ENCODE measurements at places on chromosomes 7 and 10.

DNA sequence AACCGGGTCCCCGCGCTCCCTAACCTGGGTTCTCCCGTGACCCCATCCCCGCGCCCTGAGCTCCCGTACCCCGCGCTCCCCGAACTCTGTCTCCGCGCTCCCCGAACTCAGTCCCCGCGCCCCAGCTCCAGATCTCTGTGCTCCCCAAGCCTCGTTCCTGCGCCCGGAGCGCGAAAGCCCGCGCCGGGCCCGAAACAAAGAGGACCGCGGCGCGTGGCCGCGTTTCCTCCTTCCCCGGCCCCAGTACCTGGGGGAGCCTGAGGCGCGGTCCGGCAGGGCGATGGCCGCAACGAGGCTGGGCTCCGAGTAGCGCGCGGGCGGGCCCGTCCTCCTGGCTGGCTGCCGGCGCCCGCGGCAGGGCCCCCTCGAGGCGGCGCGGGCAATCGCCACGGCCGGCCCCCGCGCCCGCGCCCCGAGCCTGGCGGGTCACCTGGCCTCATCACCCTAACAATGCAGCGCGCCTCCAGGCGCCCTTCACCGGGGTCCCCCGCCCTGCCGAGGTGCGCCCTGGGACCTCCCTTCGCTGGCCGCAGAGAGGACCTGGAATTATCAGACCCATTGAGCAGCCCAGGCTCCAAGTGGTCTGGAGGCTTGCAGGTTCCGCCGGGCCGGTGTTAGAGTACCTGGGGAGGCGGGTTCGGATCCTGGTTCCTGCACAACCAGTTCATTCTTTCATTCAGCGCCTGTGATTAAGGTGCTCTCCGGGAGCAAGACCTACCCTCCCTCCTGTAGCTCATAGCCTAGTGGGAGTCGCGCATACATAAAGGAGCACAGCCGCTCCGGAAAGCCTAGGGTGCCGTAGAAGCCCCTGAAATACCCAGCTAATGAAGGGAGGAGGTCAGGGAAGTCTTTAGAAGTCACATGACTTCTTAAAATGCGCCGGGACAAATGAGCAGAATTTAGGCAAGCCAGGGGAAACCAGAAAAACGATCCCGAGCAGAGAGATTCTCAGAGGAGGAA, at the start of gene TNS3:
Gene TNS3, minus strand, starts transcription at position 308 of the 960 bp plus-strand sequence. CDS start 142,475 bp downstream, outside the sequence.
- no peak for DNase-seq

- no peak for DNase-seq
Measured at GRCh38 chr7:65390588-65390987, 16.9 kb downstream of the ZNF92 start.

DNA sequence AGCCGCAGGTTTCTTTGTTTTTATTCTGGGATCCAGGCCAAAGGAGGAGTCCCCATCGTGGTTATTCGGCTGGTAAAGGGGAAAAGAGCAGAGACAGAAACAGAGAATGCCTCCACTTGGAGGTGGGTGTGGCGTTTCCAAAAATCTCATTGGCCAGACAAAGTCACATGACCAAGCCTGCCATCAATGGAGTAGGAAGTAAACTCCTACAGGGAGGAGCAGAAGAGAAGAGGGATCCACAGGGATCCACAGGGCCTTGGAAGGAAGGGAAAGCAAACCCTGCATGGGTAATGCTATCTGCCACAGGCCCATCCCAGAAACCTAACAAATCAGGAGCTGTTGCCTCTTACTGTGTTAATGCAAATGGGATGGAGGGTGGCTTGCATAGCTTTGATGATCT, 425.7 kb upstream of the GALNT17 start:
- DNase-seq = no peak

GRCh38 chr7:17370901-17371585, 72.6 kb downstream of the AHR start:
- DNase-seq = no peak

GRCh38 chr7:50339990-50340500, 35.5 kb downstream of the IKZF1 start:
- peak; percentile 78 for DNase-seq

GRCh38 chr10:95837356-95837776, 70.4 kb upstream of the CC2D2B start:
- DNase-seq = no peak

GRCh38 chr7:75650681-75651080, 88.1 kb downstream of the HIP1 start:
- DNase-seq = no peak

- DNase-seq = no peak
Measured at GRCh38 chr10:60281792-60282353, 107.8 kb downstream of the ANK3 start.

DNA sequence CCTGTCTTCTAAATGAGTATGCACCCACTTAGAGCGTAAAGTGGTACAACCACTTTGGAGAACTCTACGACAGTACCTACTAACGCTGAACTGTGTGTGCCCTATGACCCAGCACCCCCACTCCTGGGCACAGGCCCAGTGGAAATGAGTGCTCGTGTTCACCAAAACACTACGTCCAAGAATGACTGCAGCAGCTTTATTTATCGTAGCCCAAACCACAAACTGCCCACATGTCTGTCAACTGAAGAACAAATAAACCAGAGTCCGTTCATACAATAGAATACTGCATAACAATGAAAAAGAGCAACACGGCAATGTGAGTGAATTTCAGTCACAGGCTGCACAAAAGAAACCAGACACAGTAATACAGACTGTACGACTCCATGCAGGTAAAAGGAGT, 35.4 kb downstream of the TLL2 start:
- no peak for DNase-seq

GRCh38 chr10:135132-135600, at the start of gene ZMYND11:
Gene ZMYND11, plus strand, starts transcription at chr10:135455. Its CDS starts 44,558 bp downstream, at chr10:180013.
- peak; percentile 76 for DNase-seq

DNA sequence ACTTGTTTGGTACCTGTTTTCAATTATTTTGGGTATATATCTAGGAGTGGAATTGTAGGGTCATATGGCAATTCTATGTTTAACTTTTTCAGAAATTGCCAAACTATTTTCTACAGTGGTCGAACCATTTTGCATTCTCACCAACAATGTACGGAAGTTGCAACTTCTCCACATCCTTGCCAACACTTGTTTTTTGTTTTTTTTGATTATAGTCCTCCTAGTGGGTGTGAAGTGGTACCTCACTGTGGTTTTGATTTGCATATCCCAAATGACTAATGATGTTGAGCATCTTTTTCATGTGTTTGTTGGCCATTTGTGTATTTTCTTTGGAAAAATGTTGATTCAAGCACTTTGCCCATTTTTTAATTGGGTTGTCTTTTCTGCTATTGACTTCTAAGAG, 122.1 kb downstream of the RPS24 start:
- DNase-seq = no peak

- DNase-seq = no peak
Measured at GRCh38 chr10:18690541-18690940, 31.3 kb downstream of the ARL5B start.

DNA sequence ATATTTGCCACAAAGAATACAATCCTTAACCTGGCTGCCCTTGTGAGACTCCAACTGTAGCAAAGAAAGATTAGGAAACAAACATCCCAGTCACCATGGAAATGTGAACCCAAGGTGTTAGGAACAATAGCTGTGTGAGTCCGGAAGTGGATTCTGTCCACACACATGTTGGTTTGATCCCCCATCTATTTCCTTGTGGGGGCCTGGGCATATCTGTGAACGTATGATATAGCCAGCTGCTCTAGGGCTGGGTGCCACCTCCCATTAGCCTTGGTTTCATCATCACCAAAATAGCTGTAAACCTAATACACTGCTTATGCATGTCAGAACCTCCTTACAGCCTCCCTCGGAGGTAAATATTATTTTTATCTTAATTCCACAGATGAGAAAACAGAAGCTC, 26.4 kb downstream of the GRK5 start:
- DNase-seq = no peak

DNA sequence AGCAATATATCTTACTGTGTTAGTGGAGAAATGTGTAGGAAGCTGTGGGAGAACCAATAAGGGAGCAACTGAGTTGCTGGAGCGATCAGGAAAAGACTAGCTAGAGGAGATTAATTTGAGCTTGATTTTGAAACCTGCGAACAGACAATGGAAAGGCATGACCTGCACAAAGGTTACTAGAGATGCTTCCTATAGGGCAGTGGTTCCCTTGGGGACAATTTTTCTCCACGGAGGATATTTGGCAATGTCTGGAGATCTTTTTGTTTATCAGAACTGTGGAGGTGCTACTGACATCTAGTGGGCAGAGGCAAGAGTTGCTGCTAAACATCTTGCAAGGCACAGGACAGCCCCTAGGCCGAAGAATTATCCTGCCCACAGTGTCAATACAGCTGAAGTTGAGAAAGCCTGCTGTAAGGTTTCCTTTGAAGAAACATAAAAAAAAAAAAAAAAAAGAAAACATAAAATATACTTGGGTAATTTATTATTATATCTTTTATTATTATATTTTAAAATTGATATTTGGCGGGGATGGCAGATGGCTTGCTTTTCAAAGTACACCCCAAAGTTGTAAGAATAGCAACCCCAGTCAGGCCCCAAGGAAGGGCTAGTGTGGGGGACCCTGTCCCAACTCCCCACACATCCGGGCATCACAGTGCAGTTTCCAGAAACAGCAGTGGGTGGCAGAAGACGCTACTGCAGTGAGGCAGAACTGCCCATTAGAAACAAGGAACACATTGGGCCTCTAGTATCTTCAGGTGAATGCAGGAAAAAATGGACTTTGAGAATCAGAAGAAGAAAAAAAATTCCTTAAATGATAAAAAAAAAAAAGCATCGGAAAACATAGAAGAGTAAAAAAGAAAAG, 481.6 kb downstream of the SH2D4B start:
- peak; percentile 27 for DNase-seq

DNA sequence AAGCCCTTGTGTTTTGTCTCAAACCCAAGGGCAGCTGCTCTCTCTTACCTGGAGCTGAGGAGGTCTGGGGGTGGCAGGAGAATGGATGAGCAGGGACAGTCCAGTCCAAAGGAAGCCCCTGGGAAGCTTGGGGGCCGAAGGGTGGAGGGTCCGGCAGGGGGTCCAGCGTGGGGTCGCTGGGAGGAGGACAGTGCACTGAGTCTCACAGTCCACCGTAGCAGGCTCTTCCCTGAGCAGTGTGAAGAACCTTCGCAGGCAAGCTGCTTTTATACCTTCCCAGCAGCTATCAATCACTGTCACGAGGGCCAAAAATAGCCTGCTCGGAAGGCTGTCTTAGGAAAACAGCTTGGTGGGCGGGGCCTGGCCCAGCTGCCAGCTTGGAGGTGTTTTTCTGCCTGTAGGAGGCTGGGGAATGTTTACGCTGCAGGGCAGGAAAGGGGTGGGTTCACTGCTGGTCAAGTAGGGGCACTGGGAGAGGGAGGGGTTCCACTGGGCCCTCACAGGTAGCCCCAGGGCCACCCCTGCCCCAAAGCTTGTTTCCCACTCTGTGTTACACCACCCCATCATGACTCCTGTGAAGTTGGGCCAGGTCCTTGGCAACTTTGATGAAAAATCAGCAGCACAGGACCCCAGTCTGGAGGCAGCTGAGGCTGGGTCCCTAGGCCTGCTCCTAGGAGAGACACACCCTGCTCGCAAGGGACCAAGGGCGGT, at the start of gene DEPP1:
Gene DEPP1, minus strand, starts transcription at position 240 of the 711 bp plus-strand sequence. CDS start 779 bp downstream, outside the sequence.
- peak; percentile 64 for DNase-seq

DNA sequence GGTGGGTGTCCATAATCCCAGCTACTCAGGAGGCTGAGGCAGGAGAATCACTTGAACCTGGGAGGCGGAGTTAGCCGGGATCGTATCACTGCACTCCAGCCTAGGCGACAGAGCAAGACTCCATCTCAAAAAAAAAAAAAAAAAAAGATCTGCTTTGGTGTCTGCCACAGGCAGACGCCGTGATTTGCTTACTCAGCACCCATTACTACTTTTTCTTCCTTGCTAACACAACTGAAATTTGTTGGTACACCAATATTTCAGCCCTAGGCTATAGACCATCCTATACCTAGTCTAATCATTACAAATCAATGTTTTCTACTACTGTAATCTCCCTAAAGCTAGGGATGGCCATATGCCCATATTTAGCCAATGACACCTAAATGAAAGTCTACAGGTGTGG, 53.5 kb upstream of the PARD3 start:
- DNase-seq = no peak
